Activated CD8-positive, alpha-beta memory T cell treated with anti-CD3 and anti-CD28 coated beads, Interleukin-2, amount 50 U/mL, for 4 hours (primary cell): ENCODE measurements at places on chromosomes 13 and 19.

- DNase-seq: no peak
These were observed 10.9 kb upstream of the SHD start for GRCh38 chr19:4267901-4268815.

GRCh38 chr13:108549934-108550333, 79.5 kb upstream of the MYO16 start:
- no peak for DNase-seq

DNA sequence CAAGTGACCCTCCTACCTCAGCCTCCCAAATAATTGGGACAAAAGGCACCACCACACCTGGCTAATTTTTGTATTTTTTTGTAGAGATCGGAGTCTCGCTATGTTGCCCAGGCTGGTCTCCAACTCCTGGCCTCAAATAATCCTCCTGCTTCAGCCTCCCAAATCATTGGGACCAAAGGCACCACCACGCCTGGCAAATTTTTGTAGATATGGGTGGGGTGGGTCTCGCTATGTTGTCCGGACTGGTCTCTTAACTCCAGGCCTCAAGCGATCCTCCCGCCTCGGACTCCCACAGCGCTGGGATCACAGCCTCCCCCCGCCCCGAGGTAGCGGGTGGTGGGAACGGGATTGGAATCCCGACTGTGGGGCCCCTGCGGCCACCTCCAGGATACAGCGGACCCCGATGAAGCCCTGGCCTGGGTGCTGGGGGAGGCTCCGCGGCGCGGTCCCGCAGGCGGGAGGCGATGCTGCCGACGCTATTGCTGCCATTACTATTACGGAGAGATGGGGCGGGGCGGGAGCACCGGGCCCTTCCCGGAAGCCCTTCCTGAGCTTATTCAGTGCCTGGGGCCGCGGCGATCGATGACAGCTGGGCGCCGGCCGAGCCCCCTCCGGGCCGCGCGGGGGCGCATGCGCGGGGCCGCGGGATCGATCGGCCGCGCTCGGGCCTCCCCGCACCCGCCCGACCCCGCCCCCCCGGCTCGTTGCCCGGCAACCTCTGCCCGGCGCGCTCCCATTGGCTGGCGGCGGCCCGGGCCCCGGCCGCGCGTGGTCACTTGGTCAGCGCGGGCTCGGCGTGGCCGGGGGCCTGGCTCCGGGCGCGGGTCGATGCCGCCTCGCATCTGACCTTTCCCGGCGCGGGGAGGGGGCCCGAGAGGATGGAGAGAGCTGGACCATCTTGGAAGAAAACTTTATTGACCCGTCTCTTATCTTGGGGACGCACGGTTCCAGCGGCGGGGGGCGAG, 27.9 kb upstream of the ONECUT3 start:
- no peak for DNase-seq

GRCh38 chr13:91894316-91894715, 495.9 kb downstream of the GPC5 start:
- DNase-seq: no peak

GRCh38 chr13:95706356-95706755, 29.4 kb downstream of the DNAJC3 start:
- DNase-seq: no peak
